Activated gamma-delta T cell (primary cell): ENCODE measurements at places on chromosomes 11 and 22.

- no peak for DNase-seq
These were observed 226.0 kb upstream of the ANO3 start for GRCh38 chr11:26105762-26106423.

GRCh38 chr22:28282405-28283067 is 363.5 kb upstream of the PITPNB start:
- no peak for DNase-seq

DNA sequence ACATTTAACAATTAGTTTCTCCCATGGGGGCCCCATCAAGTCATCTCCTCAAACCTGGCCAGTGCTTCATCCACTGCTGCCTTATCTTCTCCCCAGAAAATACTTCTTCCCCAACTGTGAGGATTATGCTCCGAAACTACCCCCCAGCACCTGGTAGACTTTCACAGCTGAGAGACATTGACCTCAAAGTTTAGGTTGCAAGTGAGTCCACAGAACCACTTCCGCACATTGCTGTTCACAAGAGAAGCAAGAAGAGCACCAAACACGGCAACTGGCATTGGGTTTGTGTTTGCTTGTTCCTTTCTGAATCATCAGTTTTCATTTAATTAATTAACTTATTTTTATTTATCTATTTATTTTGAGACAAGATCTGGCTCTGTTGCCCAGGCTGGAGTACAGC is 6.1 kb downstream of the MCHR1 start:
- no peak for DNase-seq

- no peak for DNase-seq
These were observed 17.5 kb downstream of the PLEKHB1 start for GRCh38 chr11:73663604-73664495.

DNA sequence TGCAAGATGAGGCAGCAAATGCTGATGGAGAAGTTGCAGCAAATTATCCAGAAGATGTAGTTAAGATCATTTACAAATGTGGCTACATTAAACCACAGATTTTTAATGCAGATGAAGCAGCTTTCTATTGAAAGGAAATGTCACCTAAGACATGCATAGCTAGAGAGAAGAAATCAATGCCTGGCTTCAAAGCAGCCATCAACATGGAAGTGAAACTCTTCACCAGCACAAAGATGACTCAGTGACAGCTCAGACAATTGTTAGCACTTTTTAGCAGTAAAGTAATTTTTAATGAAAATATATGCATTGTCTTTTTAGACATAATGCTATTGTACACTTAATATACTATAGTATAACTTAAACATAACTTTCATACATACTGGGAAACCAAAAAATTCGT is 71.4 kb downstream of the FANCF start:
- no peak for DNase-seq

DNA sequence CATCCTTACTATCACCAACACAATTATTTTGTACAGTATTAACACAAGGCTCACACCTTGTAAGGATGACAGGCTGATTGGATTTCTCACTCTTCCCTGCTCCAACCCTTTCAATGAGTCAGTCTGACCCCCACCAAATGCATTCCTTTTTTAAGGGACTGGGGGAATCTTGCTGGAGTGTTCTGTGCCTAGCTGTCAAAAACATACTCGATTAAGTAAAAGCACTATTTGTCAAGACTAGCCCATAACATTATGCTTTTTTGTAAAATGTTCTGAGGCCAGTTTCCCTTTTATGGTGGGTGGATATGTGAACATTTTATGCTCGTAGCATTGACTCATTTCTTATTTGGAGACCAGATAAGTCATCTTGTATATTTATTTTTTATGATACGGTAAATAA is 87.2 kb downstream of the PDHX start:
- no peak for DNase-seq

- no peak for DNase-seq
These were observed 475.1 kb downstream of the NELL1 start for GRCh38 chr11:21144531-21144930.

- no peak for DNase-seq
These were observed 59.0 kb upstream of the TBCEL start for GRCh38 chr11:120964857-120965256.

DNA sequence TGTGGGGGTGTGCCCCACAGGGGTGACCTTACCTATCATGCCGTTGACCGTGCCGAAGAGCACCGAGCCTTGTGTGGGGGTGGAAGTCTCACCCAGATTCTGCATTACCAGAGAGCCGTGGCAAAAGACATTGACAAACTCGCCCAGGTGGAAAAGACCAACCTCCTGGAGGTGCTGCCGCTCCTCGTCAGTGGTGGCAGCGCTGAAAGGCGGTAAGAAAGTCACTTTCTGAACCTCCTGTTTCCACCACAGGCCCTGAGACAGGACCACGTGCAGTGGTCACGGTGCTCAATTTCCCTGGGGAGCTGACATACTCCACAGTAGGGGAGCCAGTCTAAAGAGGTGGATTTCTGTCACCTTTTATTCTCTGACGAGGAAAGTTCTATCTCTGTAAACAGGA is 7.4 kb upstream of the VWCE start:
- no peak for DNase-seq

GRCh38 chr11:90700789-90701439 is 478.1 kb upstream of the CHORDC1 start:
- DNase-seq: no peak

GRCh38 chr11:64911689-64912088 is 5.3 kb downstream of the ATG2A start:
- no peak for DNase-seq

GRCh38 chr11:116638463-116638862 is 134.3 kb downstream of the BUD13 start:
- DNase-seq: no peak

DNA sequence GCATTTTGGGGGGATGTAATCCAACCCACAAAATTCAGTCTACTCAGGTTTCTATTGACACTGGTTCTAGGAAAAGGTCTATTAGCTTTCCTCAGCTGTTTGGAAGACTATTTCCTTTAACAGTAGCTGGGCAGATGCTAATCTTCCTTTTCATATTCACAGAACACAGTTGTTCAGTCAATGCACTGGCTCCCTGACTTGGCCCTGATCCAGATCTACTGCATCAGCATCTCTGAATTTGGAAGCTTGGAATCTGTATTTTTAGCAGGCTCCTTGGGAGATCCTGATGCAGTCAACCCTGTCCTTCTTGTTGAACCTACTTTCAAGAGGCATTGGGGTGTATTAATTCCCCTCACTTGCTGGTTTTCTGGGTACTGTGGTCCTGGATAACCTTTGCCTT is 6.3 kb downstream of the HTATIP2 start:
- DNase-seq: no peak

GRCh38 chr11:38456371-38456770 is 1858.3 kb upstream of the RAG2 start:
- no peak for DNase-seq

GRCh38 chr11:38438091-38438490 is 1840.1 kb upstream of the RAG2 start:
- DNase-seq: no peak

DNA sequence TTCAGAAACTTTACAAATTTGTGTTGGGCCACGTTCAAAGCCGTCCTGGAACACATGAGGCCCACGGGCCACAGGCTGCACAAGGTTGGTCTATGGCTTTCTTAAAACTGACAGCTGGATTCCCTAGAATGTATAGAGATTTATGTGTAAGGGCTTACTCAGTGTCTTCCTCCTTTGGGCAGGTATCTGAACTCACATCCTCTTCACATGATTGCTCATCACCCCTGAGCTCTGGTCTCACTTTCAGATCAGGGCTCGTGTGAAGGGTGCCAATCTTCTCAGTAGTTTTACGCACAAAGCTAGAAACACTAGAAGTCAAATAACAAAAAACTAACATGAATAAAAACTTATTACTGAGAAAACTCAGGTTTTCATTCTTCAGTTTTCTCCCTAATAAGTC is 27.1 kb downstream of the HPS5 start:
- no peak for DNase-seq

DNA sequence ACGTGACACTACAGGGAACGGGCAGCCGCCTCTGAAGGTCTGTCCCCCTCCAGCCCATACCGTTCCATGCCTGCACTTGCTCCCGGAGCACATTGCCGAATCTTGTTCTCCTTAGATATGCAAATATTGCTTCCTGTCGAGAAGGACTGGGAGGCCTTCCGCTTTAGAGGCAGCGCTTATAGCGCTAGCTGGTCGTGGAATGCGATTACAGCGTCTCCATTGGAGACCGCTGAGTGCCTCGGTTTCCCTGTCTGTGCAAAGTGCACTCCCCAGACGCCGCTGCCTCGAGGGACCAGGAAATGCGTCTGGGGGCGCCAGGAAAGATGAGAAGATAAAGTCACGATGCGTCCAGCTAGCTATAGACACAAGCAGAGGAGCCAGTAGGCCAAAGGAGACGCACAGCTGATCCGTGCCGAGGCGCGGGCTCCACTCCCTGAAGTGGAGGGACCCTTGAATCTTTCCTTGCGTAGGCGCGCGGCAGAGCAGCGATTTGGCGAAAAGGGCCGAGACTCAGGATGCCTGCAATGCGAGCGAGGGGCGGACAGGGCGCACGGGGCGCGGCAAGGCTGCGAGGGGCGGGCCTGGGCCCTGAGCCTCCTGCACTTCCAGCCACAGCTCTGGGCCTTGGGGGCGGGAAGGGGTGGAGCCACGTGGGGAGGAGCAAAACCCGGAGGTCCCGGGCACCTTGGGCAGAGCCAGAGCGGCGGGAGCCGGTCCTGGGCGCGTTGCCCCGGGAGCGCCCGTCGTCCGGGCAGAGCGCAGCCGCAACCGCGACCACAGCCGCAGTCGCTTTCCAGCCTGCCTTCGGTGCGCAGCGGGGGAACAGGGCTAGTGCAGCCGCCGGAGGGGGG is at the start of gene RASSF10:
Gene RASSF10 (plus strand): TSS at position 692 of the 851 bp plus-strand sequence. CDS start 261 bp downstream, outside the sequence.
- no peak for DNase-seq

DNA sequence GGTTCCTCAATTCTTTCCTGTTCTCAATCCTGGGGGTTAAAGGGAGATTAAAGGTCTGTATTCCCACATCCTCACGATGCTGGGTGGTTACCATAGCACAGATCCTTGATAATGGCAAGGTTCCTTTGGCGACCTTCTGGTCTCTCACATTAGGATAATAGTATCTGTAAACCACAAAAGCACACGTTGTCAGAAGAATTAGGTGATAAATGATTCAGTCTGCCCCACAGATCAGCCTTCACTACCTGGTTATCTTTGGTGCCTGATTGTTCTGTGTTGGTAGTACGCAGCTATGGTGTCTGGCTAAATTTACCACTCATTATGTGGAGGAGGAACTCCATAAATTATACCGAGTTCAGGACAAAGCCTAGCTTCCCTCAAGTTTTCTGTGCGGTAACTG is 78.4 kb downstream of the C2CD3 start:
- no peak for DNase-seq

GRCh38 chr22:45638834-45639746 is 32.5 kb upstream of the ATXN10 start:
- no peak for DNase-seq
